ENCODE measurements at places on chromosomes 3 and 15.

DNA sequence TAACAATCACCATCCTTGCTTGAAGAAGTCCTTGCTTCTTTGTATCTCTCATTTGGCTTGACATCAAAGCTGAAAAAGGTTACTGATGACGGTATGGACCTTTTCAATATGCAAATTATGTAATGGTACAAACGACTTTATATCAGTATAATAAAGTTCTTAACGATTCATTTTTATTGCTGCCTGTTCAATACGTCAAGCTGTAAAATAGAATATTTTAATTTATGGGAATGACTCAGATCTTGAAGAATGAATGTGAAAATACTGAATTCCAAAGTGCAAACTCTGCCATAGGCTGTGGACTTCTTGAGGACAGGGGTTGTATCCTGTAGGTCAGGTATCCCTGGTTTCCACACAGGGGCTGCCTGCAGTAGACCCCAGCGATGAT lies 156.2 kb downstream of the PLCL2 start:
- DNase-seq: no peak

- no peak for DNase-seq
Observed at GRCh38 chr3:87626546-87626945, 350.2 kb upstream of the POU1F1 start.

GRCh38 chr15:77575203-77575934 lies 57.3 kb downstream of the LINGO1 start:
- no peak for DNase-seq

- no peak for DNase-seq
Observed at GRCh38 chr15:64507845-64508244, 47.5 kb downstream of the ZNF609 start.

All from HEK293T (cell line).